ENCODE measurements at places on chromosomes 1 and 21.

DNA sequence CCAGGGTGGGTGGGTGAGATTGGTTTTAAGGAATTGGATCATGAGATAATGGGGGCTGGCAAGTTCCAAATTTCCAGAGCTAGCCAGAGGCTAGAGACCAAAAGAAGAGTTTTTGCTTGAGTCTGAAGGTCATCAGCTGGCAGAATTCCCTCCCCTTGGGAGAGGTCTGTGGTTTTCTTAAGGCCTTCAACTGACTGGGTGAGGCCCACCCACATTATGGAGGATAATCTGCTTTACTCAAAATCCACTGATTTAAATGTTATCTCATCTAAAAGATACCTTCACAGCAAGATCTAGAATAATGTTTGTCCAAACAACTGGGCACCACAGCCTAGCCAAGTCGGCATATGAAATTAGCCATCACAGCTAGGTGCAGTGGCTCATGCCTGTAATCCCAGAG lies 156.4 kb downstream of the URB2 start:
- no peak for DNase-seq

GRCh38 chr1:17923666-17924065 lies 168.5 kb downstream of the ACTL8 start:
- DNase-seq, result no peak

GRCh38 chr1:157137408-157138219 lies 581 bp downstream of the ETV3 start:
- no peak for DNase-seq

DNA sequence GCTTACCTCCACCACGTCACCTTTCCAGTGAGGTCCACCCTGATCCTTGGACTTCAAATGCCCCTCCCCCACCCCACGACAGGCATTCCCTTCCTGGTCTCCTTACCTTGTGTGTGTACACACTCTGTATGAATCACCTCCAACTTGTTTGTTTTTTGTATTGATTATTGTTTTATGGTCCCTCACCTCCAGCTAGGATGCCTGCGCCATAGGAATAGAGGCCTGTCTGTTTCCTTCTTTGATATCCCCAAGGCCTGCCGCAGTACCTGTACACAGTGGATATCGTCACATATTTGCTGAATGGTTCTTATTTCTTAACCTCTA lies 219.6 kb upstream of the POU3F1 start:
- no peak for DNase-seq

DNA sequence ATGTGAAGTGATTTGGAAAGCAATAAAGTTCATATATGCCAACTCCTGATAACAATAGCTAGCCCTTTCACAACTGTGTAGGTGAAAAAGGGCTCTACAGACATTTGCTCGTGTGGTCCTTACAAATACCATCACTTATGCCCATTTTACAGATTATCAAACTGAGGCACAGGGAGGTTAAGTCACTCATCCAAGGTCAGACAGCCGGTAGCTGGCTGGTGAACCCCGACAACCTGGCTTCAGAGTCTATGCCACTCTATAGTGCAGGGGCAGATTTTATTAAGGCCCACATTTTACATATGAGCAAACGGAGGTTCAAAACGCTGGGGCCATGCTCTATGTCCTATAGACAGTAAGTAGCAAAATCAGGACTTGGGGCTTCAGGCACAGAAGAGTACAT lies 280.5 kb downstream of the RRAGC start:
- DNase-seq, result no peak

DNA sequence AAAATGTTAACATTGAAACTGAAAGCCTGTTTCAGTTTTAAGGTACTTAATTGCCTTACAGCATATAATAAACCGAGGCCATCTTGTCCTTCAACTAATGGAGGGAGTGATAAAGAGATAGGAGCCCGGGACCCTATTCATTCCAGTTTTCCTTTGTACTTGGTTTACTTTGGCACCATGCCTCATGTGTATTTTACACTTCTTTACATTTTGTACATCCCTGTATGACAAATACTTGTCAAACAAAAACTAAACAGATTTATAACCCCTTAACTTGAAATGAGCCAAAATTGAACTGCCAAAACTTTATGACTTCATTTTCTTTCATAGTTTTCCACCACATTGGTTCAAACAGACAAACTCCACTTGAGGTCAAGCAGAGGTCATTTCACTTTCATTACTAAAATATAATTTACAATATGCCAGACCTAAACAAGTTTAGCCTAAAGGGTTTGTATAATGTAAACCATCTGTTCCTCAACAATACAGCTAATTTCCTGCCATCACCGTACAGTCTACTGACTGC lies 30.9 kb upstream of the UBE2U start:
- peak; percentile 39 for DNase-seq

GRCh38 chr1:182210417-182210816 lies 148.9 kb upstream of the ZNF648 start:
- no peak for DNase-seq

DNA sequence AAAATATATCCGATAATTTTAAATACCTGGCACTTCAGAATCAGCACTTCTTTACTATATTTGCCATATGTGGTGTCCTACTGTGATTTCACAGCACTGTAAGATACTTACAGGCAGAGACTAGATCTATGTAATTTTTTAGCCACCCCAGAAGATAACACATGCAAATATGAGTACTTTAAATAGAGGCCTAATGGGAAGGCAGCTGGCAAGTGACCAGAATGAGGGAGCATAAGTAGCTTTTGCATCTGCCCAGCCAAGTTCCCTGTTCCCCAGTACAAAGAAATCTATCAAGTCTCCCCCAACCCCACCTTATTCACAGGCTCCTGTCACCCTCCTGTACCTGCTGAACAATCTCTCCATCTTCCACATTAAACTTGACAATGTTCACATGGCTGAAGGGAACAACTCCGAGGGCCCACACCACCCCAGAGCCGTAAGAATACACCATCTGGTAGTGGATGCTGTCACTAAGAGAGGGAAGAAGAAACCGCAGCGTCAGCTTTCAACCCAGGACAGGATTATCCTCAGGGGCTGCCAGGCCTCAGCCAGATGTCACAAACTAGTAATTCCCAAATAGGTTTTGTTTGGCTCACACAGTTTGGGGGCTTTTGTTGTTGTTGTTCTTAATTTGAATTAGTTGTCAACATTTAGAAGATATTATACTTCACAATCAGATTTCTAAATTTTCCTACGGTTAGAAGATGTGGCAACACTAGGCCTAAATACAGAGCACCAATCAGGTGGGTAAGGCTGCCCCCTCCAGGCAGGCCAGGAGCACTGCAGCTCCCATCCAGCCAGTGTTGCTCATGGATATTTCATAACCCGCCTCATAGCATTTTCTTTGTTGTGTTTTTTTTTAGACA lies 10.4 kb downstream of the EMC1 start:
- DNase-seq, result no peak

DNA sequence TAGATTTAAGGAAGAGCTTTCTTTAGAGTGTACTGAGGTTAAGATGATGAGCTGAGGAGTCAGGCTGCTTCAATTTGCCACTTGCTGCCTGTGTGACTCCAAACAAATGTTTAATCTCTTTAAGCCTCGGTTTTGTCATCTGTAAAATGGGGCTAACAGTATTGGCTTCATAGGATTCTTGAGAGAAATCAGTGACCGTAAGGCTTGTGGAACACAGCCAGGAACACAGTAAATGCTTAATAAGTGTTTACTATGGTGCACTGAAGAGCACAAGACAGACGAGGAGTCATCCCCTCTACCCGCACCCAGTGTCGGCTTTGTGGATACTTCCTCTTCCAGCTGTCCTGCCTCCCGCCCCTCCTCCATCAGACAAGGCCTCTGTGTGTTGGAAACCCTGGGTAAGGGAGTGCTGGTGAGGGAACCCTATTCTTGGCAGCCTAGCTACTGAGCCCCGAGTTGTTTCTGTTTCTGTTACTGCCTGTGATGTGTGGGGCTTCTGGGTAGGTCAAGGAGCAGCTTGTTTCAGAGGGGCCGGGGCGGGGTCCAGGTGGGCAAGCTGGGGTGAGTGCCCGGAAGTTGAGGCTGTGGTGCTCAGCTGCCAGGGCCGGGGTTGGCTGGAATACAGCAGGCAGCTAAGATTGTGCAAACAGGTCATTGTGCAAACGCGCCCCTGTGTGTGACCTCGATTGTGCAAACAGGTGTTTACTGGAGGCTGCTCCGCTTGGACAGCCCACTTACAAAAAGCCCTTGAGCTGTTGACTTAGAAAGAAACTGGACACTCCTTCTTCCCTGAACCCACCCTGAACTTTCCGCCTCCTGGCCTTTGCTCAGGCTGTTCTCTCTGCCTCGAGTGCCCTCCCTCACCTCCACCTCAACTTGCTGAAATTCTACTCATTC lies 4.0 kb upstream of the CSF3R start:
- DNase-seq, result no peak

GRCh38 chr1:52059321-52059720 lies 3.2 kb downstream of the BTF3L4 start:
- DNase-seq, result peak; percentile 41

DNA sequence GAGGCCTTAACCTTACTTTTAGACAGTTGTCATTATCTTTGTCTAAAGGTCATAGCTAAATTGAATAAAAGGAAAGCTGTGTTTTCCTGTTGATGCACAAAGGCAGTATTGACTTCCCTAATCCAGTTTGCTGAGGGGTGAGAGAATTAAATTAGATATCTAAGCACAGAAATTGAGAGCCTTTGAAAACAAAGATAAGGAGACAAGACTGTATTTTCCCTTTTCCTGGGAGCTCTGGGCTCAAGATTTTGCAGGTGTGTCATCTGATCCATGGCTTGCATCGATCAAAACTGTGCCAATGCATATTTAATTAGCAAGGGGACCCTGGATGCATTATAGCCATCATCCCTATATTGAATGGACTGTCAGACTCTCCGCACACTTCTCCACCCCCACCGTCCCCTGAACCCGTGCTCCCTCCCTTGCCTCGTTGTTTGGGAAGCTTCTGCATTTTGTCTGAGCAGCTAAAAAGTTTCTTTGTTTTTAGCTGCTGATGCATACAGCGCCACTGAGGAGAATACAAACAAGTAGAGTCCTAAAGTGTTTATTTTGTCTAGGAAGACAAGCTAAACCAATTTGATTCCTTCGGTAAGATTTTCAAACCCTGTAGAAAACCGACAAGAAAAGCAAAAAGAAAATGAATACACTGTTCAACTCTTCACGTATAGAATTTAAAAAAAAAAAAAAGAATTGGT lies 186.3 kb downstream of the NFIA start:
- no peak for DNase-seq

GRCh38 chr21:45118099-45118498 lies 43.7 kb downstream of the ADARB1 start:
- no peak for DNase-seq

GRCh38 chr1:149883598-149884247 lies 15.6 kb upstream of the BOLA1 start:
- DNase-seq, result no peak

- no peak for DNase-seq
Observed at GRCh38 chr21:46149205-46149901, 6.0 kb downstream of the FTCD start.

- DNase-seq, result no peak
Observed at GRCh38 chr1:25430967-25431881, 527 bp downstream of the MACO1 start.

DNA sequence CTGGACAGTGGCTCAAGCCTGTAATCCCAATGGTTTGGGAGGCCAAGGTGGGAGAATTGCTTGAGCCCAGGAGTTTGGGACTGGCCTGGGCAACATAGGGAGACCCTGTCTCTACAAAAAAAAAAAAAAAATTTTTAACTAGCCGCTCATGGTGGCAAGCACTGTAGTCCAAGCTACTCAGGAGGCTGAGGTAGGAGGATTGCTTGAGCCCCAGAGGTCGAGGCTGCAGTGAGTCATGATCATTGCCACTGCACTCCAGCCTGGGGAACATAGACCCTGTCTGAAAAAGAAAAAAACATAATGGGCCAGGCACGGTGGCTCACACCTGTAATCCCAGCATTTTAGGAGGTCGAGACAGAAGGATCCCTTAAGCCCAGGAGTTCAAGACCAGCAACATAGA lies 5.3 kb downstream of the SPATC1L start:
- no peak for DNase-seq

GRCh38 chr1:97041026-97041425 lies 319.4 kb downstream of the PTBP2 start:
- no peak for DNase-seq

DNA sequence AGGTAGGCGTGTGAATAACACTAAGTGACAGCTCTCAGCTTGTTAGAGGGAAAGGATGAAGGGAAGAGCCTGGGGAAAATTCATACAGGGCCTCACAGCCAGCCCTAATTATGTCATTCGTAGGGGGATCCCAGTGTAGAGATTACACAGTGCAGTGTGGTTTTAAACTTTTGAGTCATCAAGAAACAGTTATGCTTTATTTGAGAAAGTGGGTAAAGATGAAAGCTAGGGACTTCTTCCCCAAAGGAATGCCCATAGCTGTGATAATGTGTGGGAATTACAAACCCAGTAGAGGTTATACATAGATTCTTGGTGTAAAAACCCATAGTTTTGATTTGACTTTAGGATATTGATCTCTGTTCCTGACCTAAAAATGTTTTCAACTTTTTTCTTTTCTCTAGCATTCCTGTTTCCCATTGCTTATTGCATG lies 1.9 kb downstream of the TTF2 start:
- peak; percentile 91 for DNase-seq

DNA sequence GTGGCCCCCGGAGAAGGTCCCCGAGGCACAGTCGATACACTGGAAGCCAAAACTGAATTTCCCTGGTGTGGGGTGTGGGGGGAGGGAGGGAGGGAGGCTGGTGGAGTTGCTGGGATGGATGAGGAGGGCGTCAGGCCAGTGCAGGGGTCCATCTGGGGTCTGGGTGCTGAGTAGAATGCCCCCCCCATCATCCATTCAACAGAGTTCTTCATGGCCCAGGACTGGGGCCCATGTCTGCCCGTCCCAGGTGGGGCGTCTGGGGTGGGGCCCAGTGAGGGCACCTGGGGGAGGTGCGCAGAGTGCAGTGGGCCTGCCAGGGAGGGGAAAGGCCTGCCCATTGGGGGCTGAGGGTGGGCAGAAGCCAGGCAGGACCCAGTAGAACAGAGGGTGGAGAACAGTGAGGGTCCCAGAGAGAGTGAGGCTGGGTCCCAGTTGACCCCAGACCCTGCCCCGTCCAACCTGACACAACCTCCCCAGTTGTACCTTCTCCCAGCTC lies 1.9 kb downstream of the TNFRSF18 start:
- no peak for DNase-seq

DNA sequence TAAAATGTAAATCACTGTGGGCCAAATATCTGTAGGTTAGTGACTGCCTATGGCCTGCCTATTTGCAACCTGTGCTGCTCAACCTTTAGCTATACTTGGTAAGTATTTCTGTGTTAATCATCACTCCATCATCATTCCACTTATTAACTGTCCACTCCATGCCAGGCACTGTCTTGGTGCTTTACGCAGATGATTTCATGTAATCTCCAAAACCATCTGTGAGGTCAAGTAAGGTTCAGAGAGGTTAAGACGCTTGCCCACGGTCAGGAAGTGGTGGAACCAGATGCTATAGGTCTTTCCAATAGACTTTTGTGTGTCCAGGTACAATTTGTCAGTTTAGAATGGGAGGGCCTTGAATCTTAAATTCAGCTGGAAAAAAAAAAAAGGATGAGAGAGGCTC lies 10.8 kb upstream of the PHACTR4 start:
- DNase-seq, result no peak

Data from astrocyte (in vitro differentiated cells and primary cell).